Temporal lobe (tissue), 4 donors: ENCODE measurements at places on chromosomes 16 and 17. TPM values are rescaled to one million over a fixed set of nuclear protein-coding genes. Genes with fewer than 3 reads are reported as not detected.

ADORA2B gene
- total RNA-seq = 3.9 TPM

STAC2 gene
- 0.49 TPM for total RNA-seq

WSCD1 gene
- 24.6 TPM for total RNA-seq

UTS2R gene
- not detected for total RNA-seq

KRTAP4-3 gene
- total RNA-seq = not detected

TEX14 gene
- 0.49 TPM for total RNA-seq

SECTM1 gene
- 0.74 TPM for total RNA-seq

KRT14 gene
- total RNA-seq = 0.49 TPM

NKD1 gene
- 1.5 TPM for total RNA-seq

CTRB2 gene
- total RNA-seq = not detected

FBXL19 gene
- total RNA-seq = 42.3 TPM

CLDN6 gene
- total RNA-seq = 0.49 TPM

CPHXL2 gene
- total RNA-seq = not detected
